H4 (cell line): ENCODE measurements at places on chromosomes 3 and 15. TPM values are rescaled to one million over a fixed set of nuclear protein-coding genes. Genes with fewer than 3 reads are reported as not detected.

GRCh38 chr15:83764201-83764838 is 110.4 kb downstream of the ADAMTSL3 start:
- DNase-seq: no peak

DNA sequence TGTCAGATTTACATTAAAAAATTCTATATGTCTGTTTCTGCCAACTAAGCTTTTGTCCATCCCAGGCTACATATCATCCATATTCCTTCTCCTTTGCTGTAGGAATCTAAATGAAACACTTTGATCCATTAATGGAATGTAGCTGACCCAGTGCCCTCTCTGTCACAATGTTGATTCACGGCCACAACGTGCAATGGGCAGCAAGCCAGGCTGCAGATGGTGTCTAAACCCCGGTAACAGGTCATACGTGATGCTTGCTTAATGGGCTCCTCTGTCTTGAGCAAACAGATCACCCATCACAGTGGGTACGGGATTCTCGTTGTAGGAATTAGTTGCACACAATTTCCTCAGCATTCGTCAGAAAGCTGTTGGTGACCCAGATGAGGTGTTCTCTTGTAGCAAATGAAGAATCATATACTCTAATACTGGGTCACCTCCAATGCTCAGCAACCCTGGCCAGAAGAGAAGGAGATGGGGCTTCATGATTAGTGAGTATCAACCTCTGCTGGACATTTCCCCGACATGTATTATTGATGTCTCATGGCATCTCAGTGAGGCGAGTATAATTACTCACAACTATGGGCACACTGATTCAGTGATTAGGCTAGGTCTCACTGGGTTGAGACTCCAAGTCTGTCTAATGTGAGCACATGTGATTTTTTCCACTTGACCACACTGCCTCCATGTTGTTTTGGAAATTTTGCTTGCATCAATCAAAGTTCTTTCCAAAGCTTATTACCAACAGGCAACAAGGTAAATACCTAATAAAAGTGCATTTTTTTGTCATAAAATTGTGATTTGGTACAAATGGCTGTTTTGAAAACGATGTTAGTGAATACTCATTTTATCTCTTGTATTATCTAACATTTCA is 12.9 kb upstream of the DCBLD2 start:
- DNase-seq: no peak

DNA sequence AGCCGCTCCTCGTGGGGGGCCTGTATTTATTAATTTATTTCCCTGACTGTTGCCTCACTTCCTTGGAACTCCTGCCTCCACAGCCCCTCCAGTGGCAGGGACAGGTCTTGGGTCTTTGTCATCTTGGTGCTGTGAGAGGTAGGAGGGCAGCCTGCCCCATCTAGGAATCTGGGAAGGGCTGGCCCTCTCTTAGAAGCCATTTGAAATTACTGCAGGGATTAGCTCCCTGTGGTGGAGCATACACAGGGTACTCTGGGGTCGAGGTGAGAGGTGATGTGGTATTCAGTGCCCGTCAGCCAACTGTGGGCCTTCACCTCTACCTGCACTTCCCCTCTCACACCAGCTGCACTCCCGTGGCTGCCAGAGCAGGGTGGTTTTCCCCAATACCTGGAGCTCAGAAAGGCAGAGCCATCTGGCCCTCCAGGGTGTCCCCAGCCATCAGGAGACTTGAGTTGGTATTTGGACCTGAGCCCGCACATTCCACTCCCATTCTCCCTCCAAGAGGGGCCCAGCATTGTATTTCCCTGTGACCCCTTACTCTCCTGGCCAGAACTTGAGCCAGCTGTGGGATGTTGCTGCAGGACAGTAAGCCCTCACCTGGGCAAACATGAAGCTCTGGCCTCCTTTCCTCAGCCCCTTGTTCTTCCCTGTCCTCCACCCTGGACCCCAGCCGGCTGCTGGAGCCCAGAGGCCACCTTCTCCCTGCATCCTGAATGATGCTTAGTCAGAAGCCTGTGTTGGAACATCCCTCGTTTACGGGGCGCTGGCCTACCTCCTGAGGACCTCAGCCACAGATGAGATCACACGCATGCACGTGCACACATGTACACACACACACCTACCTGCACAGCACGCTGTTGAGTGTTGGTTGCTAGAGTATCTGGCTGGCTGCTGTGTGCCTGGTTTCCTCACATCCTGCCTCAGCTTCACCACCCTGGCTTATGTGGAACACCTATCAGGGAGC is 2.0 kb upstream of the JMJD7 start:
- no peak for DNase-seq

GRCh38 chr3:112967828-112968227 is 7.1 kb downstream of the CD200R1 start:
- no peak for DNase-seq

C3orf52 gene
- total RNA-seq: 2.0 and 3.0 TPM in 2 replicates

DNA sequence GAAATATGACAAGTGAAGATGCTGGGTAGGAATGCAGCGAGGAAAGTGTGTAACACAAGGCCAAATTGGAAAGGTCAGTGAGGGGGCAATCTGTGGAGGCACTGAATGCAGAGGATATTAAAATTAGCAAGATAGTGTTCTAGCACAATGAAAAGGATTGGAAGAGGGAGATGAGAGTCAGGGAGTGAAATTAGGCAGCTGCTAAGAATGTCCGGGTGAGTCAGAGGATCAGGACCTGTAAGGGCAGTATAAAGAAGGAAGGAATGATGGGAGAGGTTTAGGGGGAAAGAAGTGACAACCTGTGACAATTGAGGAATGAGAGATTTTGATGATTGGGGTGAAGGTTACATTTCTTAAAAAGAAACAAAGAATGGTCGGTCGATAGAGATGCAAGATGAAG is 103.5 kb downstream of the UBE3A start:
- no peak for DNase-seq

PTX3 gene
- 0.99 and 1.5 TPM in 2 replicates for total RNA-seq

GRCh38 chr3:196988241-196989029 is 19.8 kb upstream of the PIGZ start:
- DNase-seq: no peak

CCRL2 gene
- total RNA-seq: 0.46 and 6.6 TPM in 2 replicates

RGMA gene
- total RNA-seq: 0.29 and 0.72 TPM in 2 replicates

GRCh38 chr3:78642226-78643035 is 1125.4 kb downstream of the ROBO1 start:
- no peak for DNase-seq

GRCh38 chr15:38490242-38490922 is 36.5 kb downstream of the FAM98B start:
- no peak for DNase-seq

DNA sequence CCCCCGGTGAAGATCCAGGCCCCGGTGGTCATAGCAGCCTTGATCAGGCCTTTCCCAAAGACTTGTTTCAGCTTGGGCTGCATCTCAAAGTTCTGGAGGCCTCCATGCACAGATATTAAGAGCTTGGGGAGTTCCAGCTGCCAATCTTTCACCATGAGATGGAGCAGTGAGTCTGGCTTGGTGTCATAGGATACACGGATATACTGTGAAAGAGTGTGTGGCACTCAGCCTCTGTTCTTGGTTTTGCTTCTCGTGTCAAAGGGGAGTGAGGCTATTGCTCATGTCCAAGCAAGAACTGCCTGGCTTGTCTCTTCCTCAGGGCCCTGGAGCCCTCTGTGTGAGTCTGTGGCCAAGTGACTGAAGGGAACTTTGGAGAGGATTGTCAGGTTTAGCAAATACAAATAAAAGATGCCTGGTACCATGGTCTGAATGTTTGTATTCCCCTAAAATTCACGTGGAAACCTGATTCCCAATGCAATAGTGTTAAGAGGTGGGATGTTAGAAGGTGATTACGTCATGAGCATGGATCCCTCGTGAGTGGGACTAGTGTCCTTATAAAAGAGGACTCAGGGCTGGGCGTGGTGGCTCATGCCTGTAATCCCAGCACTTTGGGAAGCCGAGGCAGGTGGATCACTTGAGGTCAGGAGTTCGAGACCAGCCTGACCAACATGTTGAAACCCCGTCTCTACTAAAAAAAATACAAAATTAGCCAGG is 33.5 kb downstream of the TRPM1 start:
- DNase-seq: no peak

GRCh38 chr15:85389772-85390171 is 9.4 kb downstream of the AKAP13 start:
- DNase-seq: no peak

UNC13C gene
- total RNA-seq: not detected in 2 replicates

GRCh38 chr3:134898181-134898754 is 103.2 kb downstream of the EPHB1 start:
- DNase-seq: no peak

DNA sequence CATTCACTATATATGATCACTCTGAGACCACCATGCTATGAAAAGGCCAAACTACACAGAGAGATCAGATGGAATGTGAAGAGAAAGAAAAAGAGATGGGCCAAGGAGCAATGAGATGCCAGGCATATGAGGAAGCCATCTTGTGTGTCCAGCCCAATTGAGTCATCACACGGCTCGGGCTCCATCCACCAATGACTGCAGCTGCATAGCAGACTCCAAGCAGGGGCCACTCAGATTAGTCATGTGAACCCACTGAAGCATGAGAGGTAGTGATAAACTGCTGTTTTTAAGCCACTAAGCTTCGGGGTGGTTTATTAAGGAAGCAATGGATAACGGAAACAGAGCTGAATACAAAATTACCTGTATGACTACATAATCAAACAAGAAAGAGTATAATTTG is 185.9 kb downstream of the SUCLG2 start:
- peak; percentile 23 for DNase-seq

DUOXA1 gene
- not detected in 2 replicates for total RNA-seq

DNA sequence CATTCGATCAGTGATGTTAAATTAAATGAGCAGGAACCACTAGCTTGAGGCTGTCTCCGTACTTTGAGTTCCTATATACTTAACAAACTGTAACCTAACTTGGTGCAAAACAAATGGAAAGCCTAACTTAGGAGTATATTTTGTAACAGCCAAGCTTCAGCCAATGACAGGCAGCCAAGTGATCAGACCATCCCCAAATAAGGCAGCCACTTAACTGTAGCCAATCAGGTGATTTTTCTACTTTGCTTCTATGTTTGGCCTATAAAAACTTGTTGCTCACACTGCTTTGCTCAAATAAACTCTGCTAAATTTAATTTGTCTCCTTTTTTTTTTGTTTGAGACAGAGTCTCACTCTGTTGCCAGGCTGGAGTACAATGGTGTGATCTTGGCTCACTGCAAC is 19.3 kb upstream of the ZNF770 start:
- no peak for DNase-seq

PRKAR2A gene
- total RNA-seq: 10.0 and 10.2 TPM in 2 replicates

DNA sequence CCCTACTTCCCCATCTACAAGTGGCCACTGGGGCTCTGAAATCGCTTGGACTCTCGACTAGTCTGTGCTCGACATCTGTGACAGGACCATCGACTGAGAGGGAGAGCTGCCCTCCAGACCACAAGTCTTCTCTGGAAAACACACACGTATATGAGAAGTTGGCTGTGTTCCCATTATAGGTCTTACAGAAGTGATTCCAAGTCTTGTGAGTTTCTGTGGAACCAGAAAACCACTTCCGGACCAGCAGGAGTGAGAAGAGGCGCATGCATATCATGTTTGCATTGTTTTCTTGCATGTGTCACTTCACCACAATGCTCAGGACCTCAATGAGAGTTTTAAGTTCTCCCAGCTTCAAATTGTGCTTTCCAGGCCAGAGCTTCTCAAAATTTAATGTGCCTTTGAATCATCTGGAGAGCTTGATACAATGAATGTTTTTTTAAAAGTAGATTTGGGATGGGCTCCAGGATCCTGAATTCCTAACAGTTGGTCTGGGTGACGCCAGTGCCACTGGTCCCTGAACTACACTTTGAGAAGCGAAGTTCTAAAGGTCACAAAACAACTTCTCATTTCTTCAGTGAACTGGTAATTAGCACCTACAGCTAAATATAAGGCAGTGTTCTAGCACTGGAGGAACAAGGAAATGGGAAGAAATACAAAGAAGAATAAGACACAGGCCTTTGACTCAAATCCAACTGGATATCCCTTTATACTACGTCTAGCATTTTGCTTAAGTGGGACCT is 15.7 kb downstream of the LIPC start:
- peak; percentile 84 for DNase-seq

- no peak for DNase-seq
These were observed 20.7 kb downstream of the CEP19 start for GRCh38 chr3:196691386-196691785.

DNA sequence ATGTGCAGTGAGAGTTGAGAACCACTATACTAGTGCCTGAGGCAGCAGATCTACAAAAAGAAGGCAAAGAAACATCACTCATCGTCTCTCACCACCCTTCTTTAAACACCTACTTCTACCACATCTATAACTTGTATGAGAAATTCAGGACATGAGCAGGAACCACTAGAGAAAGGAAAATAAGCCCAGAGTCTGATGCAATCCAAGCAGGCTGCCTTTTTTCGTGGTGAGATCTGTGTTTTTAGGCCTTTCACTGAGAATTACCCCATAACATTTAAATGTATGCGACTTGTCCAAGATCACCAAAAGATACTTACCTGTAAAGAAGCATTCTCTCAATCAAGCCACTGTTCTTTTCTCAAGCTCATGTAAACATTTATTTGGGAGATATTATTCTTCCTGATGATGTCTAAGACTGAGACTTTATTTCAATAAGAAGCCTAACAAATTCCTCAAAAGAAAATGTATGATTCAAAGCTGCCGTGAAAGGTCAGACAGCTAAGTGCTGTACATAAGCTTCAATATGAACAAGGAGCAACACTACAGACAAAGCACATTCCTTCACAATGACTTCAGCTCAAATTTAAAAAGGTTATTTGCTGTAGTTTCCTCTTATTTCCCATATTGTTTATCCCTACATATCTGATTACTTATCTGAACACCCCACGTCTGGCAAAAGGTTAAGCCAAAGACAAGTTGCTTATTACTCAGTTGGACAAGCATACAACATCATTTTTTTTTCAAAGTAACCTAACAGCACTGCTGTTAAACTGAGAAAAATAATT is 16.5 kb downstream of the SPICE1 start:
- DNase-seq: peak; percentile 55

FEZF2 gene
- total RNA-seq: not detected in 2 replicates

RASL12 gene
- total RNA-seq: 0.04 and 0.25 TPM in 2 replicates

DNA sequence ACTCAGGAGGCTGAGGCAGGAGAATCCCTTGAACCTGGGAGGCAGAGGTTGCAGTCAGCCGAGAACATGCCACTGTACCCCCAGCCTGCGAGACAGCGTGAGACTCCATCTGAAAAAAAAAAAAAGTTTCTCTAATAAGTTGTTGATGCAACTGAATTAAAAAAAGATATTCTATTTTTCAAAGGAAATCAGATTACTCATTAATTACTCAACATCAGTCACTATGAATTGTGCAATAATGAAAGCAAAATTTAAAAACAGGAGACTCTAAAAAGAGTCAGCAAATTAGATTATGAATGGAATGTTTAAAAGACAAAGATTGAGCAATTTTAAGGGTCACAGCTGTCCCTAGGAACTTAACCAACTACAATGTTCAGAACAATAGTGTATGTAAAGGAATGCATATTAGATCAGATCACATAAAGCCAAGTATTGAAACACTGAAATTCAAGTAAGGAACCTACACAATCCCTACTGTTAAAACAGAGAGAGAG is 60.2 kb upstream of the SLC4A7 start:
- DNase-seq: no peak

DNA sequence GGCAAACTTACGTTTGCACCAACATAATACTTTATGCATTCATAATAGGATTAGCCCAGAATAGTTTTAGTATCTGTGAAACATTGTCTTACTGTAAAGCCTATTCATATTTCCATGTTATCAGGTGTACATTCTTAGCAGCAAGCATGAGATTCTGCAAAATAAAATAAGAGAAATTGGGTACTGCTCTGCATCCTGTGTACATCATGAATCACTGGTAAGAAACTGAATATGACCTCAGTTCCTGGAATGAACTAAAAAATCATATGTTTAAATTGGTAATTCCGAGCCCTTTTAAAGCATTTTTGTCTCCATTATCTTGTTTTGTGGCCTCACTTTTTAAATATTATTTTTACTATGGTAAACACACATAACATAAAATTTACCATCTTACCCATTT is 605.1 kb downstream of the ROBO1 start:
- DNase-seq: no peak

GRCh38 chr3:20056725-20057611 is 16.7 kb downstream of the KAT2B start:
- DNase-seq: no peak
